ENCODE measurements at places on chromosomes 7 and 10. TPM values are rescaled to one million over a fixed set of nuclear protein-coding genes. Genes with fewer than 3 reads are reported as not detected.

CYTH3 gene
- total RNA-seq: 18.8 TPM

TRPV5 gene
- total RNA-seq: not detected

MYL10 gene
- total RNA-seq: not detected

LEP gene
- 72.8 TPM for total RNA-seq

TMEM213 gene
- total RNA-seq: not detected

CYP26A1 gene
- not detected for total RNA-seq

ANKRD61 gene
- not detected for total RNA-seq

STK32C gene
- total RNA-seq: 0.78 TPM

DNA sequence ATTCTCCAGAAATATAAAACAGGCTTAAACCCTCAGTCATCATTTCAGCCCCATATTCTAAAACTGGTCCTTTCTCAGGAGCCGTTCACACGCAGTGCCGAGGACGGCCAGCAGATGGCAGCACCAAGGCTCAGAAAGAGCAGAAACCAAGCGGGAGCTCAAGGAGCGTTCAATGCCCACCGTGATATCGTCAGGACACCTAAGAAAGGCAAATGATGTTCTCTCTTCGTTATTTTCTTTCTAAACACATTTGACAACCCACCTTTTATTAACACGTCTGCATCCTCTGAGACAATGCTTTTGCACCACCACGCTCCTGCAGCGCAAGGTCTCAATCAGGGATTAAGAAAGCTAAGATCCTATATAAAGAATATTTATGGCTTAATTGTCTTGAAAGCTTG lies 45.7 kb upstream of the RBM33 start:
- no peaks in the 10 kb centered on the region for H3K27me3 ChIP-seq
- H3K4me1 ChIP-seq: peaks cover 31% of the 10 kb centered on the region
- no peaks in the 10 kb centered on the region for H3K36me3 ChIP-seq
- peak; percentile 78 for DNase-seq
- H3K4me3 ChIP-seq: no peak overlapping the region
- no peak overlapping the region for H3K27ac ChIP-seq

DNA sequence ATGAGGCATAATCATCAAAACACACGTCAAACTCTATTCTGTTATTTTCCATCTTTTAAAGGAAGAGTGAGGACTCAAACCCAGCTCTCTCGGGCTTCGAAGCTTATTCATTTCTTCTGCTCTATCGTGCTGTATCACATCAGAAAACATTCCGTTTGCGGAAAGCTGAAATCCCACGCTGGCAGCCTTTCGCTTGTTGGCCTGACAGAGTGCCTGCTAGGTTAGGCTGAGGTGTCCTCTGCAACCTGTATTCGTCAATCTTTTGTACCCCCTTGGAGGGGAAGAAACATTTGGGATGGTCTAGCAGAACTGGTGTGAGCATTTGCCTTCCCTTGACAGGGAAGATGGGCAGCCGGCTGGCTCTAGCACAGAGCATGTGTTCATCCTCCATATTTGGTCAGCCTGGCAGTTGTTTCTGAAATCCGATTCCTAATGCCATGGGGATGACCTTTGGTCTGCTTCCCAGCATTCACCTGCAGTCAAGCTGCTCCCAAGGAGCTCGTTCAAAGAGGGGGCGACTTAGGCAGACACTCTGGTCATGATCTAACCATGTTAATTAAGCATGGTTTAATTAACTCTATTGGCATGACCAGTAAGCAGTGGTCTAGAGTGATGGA lies 55.2 kb downstream of the TACC2 start:
- no peaks in the 10 kb centered on the region for H3K36me3 ChIP-seq
- peak; percentile 74 for DNase-seq
- H3K27ac ChIP-seq: peak overlapping the region; percentile 19
- H3K27me3 ChIP-seq: no peaks in the 10 kb centered on the region
- H3K4me3 ChIP-seq: no peak overlapping the region

DNA sequence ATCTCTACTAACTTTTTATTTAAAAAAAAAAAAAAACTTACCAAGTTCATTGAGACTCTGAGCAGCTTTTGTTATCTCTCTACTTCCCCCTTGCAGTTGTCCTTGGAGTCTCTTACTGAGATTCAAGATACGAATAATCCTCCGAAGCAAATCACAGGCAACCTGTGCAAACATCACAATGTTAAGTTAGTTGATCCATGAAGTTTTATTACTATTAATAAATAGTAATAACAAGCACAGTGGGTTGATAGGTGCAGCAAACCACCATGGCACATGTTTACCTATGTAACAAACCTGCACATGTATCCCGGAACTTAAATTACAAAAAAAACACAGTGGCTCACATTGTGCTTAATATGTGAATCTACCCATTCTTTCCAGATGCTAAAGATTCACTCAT lies 36.5 kb downstream of the COG5 start:
- no peak for DNase-seq
- no peaks in the 10 kb centered on the region for H3K27me3 ChIP-seq
- H3K36me3 ChIP-seq: no peaks in the 10 kb centered on the region
- H3K4me3 ChIP-seq: no peak overlapping the region
- H3K27ac ChIP-seq: no peak overlapping the region

- no peaks in the 10 kb centered on the region for H3K36me3 ChIP-seq
- no peak for DNase-seq
- no peak overlapping the region for H3K27ac ChIP-seq
- peaks cover 48% of the 10 kb centered on the region for H3K4me1 ChIP-seq
- H3K4me3 ChIP-seq: no peak overlapping the region
These were observed 15.3 kb downstream of the SLC25A13 start for GRCh38 chr7:96306385-96307125.

GRCh38 chr7:77899516-77899915 lies 100.9 kb downstream of the PHTF2 start:
- DNase-seq: no peak
- no peak overlapping the region for H3K4me3 ChIP-seq
- no peaks in the 10 kb centered on the region for H3K4me1 ChIP-seq

DNA sequence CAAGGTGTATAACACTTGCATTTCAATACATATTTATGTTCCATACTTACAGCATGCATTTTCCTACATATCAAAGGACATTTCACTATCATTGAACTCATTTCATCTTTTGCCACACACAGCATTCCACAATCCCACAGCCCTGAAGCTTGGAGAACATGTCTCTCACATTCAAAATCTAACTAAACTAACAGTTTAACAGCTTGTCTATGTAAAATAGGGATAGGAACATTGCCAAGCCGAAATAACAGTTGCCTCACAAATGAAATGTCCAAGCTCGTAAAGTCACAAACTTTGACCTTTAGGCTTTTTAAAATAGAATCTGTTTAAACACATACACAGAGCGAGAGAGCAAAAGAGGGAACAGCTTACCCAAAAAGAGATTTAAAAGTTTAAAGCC lies 65.3 kb downstream of the HGF start:
- H3K36me3 ChIP-seq: no peaks in the 10 kb centered on the region
- no peaks in the 10 kb centered on the region for H3K27me3 ChIP-seq
- H3K27ac ChIP-seq: no peak overlapping the region
- H3K4me3 ChIP-seq: no peak overlapping the region
- H3K4me1 ChIP-seq: no peaks in the 10 kb centered on the region

DNA sequence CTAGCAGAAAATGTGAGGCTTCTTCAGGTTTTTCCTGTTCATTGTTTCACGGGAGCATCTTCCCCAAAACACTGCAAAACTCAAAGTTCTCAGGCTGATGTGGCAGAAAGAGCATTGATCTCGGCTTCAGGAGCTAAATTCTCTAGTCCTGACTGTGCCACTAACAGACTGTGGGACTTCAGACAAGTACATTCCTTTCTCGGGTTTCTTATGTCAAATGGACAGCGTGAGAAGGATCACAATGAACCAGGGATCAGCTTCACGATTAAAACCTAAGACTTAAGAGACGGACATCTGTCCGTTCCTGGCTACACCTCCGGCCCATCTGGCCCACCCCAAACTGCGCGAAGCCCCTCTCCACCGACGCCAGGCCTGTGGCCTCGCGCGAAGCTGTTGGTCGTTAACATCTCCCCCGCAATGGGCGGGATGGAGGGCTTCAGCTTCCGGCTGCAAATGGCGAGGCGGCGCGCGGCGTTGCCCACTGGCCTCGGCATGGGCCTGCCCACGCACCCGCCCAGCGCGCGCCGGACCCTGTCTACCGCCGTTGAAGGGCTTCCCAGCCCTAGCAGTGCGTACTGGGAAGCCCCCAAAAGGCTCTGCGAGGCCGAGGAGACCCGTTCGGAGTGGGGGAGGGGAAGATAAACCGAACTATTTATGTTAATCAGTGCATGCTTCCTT lies 549 bp upstream of the DDX50 start:
- DNase-seq: no peak
- H3K27me3 ChIP-seq: no peaks in the 10 kb centered on the region
- peak overlapping the region; percentile 99 for H3K4me3 ChIP-seq
- H3K27ac ChIP-seq: peak overlapping the region; percentile 97

DNA sequence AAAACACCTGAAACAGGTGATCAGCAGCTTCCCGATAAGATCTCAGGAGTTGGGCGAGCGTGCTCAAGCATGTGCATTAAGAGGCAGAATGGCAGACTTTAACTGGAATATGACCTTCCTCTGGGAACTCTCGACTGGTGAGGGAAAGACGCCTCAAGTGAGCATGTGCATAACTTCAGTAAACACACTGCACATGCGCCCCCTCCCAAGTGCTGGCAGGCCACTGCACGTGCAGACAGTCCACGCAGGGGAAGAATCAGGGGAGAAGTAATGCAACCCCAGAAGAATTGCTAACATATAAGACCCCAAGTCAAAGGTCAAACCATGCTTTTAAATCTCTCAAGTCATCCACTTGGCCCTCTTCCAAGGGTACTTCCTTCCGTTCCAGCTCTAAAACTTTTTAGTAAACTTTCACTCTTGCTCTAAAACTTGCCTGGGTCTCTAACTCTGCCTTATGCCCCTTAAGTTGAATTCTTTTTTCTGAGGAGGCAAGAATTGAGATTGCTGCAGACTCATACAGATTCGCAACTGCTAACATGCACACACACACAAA lies 541.0 kb downstream of the TNS3 start:
- DNase-seq: no peak
- peaks cover 10% of the 10 kb centered on the region for H3K4me1 ChIP-seq
- no peaks in the 10 kb centered on the region for H3K36me3 ChIP-seq
- H3K4me3 ChIP-seq: no peak overlapping the region
- no peaks in the 10 kb centered on the region for H3K27me3 ChIP-seq

- peaks cover 4% of the 10 kb centered on the region for H3K4me1 ChIP-seq
- DNase-seq: no peak
- H3K36me3 ChIP-seq: no peaks in the 10 kb centered on the region
- H3K27ac ChIP-seq: no peak overlapping the region
- no peaks in the 10 kb centered on the region for H3K27me3 ChIP-seq
These were observed 182.9 kb downstream of the SORCS1 start for GRCh38 chr10:106981452-106982075.

DNA sequence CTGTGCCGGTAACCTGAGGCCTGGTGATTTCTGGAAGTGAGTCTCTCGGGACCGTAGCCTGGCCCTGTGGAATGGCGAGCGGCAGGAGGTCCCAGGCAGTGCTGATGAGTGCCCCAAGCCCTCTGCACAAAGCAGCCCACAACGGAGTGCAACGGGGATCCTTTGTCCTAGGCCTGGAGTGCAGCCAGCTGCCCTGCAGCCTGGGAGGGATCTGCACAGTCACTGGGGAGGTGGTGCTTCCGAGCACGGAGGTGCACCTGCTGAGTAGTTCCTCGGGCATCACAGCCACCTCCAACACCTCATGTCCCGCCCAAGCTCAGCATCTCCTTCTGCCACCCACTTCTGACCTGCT lies 162.8 kb upstream of the ZMIZ1 start:
- peaks cover under 1% of the 10 kb centered on the region for H3K4me1 ChIP-seq
- no peaks in the 10 kb centered on the region for H3K27me3 ChIP-seq
- no peak overlapping the region for H3K4me3 ChIP-seq
- H3K27ac ChIP-seq: no peak overlapping the region
- no peak for DNase-seq

DNA sequence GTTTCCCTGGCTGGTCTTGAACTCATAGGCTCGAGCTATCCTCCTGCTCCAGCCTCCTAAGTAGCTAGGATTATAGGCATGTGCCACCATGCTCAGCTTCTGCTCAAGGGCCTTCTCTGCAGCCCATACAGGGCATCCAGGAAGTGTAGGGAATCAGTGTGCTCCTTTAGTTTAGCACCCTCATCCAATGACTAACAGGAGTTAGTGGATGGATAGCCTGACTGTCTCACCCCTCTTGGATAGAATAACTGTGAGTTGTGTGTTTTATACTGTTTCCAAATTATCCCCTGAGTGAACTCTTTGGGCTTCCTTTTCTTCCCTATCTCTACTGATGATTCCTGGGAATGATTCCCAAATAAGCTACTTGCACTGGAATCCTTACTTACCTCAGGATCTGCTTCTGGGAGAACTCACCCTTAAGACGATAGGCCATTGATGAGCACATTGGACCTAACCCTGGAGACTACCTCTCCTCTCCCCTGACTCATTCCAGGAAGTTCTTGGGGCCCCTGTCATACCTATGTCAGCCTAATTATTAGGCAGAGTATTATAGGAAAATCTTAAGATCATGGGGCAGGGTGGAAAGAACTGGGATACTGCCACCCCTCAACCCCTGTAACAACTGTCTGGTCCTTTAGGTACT lies 18.5 kb downstream of the STRIP2 start:
- no peaks in the 10 kb centered on the region for H3K27me3 ChIP-seq
- no peak for DNase-seq
- no peak overlapping the region for H3K4me3 ChIP-seq

DNA sequence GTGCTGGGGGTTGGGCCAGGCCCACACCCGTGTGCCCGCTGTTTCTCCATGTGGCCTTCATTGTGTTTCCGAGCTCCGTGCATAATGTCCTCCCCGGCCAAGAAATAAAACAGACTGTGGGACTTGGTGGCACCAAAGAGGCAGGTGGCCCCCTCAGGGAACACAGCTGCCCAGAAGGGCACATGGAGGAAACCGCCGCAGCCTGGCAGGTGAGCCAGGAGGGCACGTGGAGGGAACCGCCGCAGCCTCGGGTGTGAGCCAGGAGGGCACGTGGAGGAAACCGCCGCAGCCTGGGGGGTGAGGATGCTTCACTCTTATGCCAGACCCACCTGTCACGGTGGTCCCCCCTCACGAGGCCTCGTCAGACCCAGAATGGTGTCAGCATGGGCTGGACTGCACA lies 288.7 kb downstream of the WDR37 start:
- H3K27ac ChIP-seq: no peak overlapping the region
- no peak overlapping the region for H3K4me3 ChIP-seq
- H3K36me3 ChIP-seq: no peaks in the 10 kb centered on the region
- H3K27me3 ChIP-seq: no peaks in the 10 kb centered on the region

- peaks cover 6% of the 10 kb centered on the region for H3K27me3 ChIP-seq
- H3K4me1 ChIP-seq: no peaks in the 10 kb centered on the region
- no peaks in the 10 kb centered on the region for H3K36me3 ChIP-seq
- no peak for DNase-seq
These were observed 15.0 kb downstream of the C10orf53 start for GRCh38 chr10:49694466-49694865.

- H3K36me3 ChIP-seq: no peaks in the 10 kb centered on the region
- H3K27ac ChIP-seq: no peak overlapping the region
- no peak overlapping the region for H3K4me3 ChIP-seq
These were observed 683.9 kb downstream of the MAGI2 start for GRCh38 chr7:78769481-78770101.

DNA sequence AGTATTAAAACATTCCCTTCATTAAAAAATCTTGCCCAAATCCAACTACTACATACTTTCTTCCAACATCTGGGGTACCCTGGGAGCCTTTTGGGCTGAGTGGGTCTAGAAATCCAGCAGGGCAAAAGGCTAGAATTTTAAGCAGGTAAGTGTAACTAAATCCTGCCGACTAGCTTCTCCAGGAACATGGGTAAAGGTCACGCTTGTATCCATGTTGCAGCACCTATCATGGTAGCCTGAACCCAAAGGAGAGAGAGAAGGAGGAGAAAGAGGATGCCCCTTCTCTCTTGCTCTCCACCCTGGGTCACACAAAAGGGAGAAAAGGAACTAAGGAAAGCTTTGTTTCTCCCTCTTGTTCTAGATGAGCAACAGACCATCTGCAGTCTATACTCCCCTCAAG lies 53.3 kb downstream of the ZNF680 start:
- no peak for DNase-seq
- no peak overlapping the region for H3K4me3 ChIP-seq
- no peaks in the 10 kb centered on the region for H3K4me1 ChIP-seq
- H3K27ac ChIP-seq: no peak overlapping the region
- no peaks in the 10 kb centered on the region for H3K36me3 ChIP-seq
